ENCODE measurements at places on chromosomes 7 and 10.

- DNase-seq, result peak; percentile 81
These were observed 28.6 kb upstream of the VAX1 start for GRCh38 chr10:117166418-117167345.

- no peak for DNase-seq
These were observed 23.3 kb downstream of the ANKRD22 start for GRCh38 chr10:88828310-88828709.

GRCh38 chr10:86687750-86688149 is 19.4 kb downstream of the LDB3 start:
- DNase-seq, result no peak

DNA sequence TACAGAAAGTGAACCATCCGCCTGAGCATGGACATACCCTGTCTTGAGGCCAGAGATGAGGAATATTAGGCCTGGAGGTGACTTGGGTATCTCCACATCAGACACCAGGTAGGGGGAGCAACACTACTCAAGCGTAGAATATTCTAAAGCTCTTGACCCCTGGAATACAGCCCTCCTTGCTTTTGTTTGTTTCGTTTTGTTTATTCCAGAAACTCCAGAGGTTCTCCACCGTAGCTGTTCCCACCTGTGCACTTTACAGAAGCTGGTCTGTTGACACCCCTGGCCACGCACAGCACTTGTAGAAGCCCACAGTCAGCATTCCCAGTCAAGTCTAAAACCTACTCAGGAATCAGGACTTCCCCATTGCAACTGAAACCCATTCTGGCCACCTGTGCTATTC is 139.6 kb upstream of the NEBL start:
- DNase-seq, result no peak

DNA sequence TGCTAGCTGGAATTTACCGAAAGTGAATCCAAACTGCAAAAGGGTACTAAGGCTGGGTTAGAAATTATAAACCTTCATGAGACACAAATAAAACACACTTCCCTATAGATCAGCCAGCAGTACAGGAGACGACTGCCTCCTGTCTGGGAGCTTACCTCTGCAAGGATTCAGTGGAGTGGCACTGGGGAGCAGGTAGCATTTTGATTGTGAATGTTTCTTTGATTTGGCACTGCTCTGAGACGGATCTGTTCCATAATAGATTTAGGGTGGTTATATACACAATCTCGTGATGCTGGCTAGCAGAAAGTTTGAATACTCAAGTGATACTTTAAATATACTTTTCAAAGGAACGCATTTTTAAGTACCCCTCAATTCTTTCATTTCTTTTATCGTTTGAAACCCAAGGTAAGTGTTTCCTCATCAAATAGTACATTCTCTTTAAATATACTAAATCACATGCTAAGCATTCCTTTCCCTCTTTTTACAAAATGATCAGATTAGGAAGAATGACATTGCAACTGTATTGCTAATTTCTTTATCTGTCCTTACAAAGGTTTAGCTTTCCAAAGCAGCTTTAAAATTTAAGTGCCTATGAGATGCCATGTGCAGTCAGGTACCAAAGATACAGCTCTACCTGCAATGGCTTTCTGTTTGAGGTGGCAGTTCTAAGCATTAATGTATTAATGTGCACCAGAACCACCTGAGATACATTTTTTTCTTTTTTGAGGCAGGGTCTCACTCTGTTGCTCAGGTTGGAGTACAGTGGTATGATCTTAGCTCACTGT is 20.6 kb upstream of the CHCHD3 start:
- DNase-seq, result no peak

DNA sequence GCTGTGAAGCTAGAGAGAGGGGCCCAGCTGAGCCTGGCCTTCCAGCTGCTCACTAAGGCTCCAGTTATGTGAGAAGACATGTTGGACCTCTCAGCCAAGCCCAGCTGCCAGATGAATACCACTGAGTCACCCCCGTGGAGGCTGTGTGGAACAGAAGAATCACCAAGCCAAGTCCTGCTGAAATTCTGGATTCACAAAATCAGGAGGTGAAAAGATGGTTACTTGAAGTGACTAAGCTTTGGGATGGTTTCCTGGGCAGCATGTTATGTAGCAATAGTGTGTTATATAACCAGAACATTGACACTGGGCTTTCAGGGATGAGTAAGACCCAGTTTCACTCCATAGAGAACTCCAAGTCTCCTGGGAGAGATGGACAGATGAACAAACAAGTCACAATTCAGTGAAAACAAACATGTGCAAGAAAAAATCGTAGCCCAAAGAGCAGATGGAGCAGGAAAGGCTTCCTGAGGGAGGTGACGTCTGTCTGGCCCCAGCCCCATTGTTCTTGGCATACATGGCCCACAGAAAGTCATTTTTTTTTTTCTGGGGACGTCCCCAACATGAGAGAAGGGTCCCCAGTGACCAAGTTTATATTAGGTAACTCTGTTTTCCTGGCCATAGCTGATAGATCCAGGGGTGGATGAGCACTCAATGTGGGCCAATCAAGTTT is 64.1 kb upstream of the PDZD8 start:
- DNase-seq, result peak; percentile 42

- no peak for DNase-seq
These were observed 123.7 kb downstream of the LCOR start for GRCh38 chr10:96955794-96956193.

GRCh38 chr10:24926557-24926956 is 25.8 kb downstream of the PRTFDC1 start:
- no peak for DNase-seq

- DNase-seq, result no peak
These were observed 11.2 kb downstream of the ITPRIP start for GRCh38 chr10:104326991-104327610.

GRCh38 chr10:44347609-44348400 is 37.1 kb downstream of the CXCL12 start:
- no peak for DNase-seq

DNA sequence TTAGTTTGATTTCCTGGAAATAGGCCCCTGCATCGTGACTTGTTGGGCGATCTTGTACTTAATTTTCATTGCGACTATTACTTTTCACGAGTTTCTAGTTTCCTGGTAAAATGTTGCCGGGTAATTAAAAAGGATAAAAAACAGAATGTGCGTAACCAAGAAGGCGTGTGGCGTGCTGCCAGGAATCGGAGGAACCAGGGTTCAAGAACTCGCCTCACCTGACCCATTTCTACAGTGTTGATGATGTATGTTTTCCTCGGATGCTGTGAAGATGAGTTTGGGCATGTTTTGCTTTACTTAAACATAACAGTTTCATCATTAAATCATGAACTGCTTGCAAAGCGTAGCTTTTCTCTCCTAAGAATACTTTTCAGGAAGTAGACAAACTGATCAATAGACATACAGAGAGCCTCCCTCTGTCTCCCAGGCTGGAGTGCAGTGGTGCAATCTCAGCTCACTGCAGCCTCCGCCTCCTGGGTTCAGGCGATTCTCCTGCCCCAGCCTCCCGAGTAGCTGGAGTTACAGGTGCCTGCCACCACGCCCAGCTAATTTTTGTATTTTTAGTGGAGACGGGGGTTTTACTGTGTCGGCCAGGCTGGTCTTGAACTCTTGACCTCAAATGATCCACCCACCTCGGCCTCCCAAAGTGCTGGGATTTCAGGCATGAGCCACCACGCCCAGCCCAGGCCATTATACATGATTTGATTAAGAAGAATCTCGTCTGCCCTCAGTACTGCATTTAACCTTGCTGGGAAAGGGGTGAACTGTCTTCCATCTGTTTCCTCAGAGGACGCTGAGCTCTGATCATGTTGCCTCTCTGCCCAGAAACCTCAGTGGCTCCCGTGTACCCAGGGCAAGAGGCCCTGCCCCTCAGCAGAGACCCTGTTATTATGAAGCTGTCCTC is 9.1 kb downstream of the FOXK1 start:
- DNase-seq, result no peak

DNA sequence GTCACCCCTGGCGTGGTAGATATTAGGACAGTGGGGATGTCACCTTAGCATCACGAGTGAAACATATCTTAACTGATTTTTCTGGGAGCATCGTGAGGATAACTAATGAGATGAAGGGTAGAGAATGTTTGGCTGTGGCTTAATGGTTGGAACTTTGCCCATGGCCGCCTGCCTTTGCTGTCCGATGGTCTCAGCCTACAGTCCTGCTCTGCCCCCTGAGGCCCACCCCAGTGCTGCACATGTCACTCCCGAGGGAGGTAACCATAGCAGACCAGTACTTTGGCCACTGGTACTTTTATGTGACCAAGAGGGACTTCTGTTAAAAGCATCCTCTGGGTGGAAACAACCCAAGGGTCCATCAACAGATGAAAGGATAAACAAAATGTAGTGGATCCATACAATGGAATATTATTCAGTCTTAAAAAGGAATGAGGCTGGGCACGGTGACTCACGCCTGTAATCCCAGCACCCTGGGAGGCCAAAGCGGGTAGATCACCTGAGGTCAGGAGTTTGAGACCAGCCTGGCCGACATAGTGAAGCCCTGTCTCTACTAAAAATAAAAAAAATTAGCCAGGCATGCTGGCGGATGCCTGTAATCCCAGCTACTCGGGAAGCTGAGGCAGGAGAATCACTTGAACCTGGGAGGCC is 58.4 kb downstream of the TACR2 start:
- DNase-seq, result no peak

DNA sequence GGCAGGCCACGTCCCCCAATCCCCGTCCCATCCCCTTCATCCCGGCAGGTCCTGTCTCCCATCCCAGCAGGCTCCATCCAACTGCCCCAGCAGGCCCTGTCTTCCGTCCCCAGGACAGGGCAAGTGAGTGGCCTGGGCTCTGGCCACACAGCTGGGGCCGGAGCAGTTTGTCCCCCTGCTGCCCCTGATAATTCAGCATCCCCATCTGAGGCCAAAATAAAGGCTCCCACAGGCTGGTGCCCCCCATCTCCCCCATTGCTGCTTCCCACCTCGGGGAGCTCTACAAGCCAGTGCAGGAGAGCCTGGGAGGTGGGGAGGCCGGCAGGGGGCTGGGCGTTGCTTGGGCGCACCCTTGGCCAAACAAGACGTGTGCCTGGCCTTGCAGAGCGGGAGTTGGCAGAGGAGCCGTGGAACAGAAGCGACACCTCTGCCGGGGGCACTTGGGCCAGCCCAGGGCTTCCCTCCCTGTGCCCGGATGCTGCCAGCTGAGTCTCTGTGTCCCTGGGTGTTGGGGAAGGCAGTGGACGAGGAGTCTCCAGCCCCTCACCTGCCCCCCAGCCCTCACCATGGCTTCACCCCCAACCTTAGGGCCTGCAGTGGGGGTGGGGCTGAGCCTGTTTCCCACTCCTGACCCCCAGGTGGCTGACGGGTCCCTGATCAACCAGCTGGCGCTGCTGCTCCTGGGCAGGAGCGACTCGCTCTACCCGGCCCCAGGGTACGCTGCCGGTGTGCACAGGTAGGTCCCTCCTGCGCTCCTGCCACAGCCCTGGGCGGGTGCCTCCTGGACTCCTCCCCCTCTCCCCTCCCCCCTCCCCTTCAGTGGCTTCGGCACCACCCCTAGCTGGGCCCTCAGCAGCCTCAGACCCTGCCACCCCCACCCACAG is 14.0 kb downstream of the AP5Z1 start:
- no peak for DNase-seq

GRCh38 chr7:47416492-47417480 is 165.1 kb downstream of the TNS3 start:
- DNase-seq, result peak; percentile 15

DNA sequence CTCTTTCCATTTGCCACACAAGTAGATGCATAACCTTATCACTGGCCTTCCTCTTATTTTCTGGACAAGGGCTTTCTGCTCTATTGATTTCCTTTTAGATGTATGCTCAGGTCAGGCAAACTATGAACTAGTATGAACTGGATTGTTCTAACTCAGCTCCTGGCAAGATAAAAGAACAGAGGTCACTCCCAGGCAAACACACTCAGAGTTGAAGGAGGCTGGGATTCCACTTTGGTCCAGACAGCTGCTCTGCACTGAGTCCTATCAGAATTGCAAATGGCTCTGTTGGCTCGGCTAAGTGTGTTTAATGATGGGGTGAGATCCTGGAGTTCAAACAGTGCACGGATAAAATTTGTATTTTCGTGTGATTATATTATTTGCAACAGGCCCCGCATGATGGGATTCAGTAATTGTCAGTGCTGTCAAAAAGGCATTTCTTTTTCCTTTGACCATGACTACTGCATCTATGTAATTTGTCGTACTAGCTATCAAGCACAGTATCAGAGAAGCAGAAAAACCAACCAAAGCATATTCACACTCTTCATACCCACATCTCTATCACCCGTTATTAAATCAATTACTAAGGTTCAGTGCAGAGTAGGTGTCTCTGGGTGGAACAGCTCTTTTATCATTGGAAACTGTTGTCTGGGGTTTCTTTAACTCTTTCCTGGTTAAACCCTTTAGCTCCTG is 288.1 kb upstream of the PRKCQ start:
- DNase-seq, result no peak

DNA sequence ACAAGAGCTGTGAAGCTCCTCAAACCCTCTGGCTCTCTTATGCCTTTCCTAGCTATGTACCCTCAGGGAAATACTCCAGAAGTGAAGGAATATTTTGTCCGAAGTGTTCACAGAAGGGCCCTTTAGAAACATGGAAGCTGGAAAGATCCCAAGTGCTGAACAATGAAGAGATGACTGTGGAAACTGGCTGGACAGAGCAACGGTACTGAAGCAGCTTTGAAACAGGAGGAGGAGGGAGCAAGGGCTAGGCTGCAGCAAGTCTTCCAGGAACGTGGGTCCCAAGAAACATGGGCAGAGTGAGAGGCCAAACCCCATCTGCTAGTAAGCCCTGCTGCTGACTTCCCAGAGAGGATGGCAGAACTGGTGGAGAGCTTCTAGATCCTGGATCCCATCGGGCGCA is 3.0 kb upstream of the PSAP start:
- no peak for DNase-seq

- DNase-seq, result no peak
These were observed 153.6 kb downstream of the HDAC9 start for GRCh38 chr7:18648849-18649758.

- DNase-seq, result no peak
These were observed 502.8 kb downstream of the GLRX3 start for GRCh38 chr10:130638991-130639390.

GRCh38 chr10:17348501-17349349 is 105.7 kb downstream of the ST8SIA6 start:
- DNase-seq, result peak; percentile 30

- DNase-seq, result no peak
These were observed 43.8 kb upstream of the CSTF2T start for GRCh38 chr10:51743146-51743545.

DNA sequence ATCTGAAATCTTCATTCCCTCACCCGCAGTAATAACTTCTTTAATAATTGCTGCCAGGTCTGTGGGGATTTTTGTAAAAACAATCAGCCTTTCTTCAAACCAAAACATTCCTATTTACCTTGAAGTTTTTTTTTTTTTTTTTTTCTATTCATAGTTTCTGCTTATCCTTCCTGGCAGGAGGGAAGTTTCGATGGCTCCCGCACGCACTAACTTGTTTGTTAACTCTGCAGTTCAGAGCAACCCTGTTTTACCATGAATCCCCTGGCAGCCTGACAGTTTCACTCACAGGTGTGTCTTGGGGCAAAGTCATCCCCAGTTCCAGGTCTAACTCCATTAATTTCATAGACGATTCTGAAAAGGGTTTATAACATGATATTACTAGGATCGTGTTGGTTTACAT is 149.3 kb downstream of the KLF6 start:
- DNase-seq, result peak; percentile 92
